COR-L47 (cell line): ENCODE measurements at places on chromosomes 7 and 10.

GRCh38 chr7:28595801-28596200 lies 183.5 kb downstream of the CREB5 start:
- DNase-seq, result no peak

DNA sequence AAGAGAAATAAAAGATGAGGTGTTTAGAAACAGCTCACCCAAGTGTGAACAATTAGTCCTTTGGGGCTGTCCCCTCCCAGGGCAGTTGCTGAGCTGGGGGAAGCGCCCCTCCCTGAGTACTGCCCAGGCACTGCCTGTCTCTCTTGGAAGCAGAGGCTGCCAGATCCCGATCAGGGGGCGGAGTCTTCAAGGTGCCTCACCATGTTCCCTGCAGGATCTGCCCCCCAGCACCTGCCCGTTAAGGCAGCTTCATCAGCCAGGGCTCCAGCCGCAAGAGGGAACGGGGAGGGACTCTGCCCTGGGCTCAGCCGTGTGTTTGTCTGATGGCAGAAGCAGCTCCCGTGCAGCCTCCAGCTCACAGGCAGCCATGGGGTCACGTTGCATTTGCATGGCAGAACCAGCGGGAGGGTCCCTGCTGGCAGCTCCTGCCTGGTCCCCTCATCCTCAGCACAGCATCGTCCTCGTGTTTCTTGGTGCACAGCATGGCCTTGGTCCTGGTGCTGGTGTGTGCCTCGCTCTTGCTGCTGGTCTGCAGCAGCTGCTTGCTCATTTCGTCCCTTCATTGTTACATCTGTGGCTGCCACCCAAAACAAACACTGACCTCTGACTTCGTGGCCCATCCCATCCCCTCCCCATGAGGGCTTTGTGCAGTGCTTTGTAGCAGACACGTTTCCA lies 10.7 kb upstream of the DPYSL4 start:
- peak; percentile 63 for DNase-seq

- DNase-seq, result no peak
Observed at GRCh38 chr10:69847458-69847857, 45.8 kb downstream of the COL13A1 start.

DNA sequence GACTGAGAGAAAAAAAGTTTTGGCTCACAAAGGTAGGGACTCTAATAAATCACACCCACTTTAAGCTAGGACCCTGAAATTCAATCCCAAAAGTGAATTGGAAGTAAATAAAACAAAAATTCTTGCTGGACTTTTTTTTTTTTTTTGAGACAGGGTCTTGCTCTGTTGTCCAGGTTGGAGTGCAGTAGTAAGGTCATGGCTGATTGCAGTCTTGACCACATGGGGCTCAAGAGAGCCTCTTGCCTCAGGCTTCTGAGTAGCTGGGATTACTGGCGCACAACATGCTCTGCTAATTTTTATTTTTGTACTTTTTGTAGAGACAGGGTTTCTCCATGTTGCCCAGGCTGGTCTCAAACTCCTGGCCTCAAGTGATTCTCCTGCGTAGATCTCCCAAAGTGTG lies 5.0 kb upstream of the LUC7L2 start:
- DNase-seq, result no peak

- DNase-seq, result no peak
Observed at GRCh38 chr7:52325237-52325636, 710.2 kb upstream of the POM121L12 start.

DNA sequence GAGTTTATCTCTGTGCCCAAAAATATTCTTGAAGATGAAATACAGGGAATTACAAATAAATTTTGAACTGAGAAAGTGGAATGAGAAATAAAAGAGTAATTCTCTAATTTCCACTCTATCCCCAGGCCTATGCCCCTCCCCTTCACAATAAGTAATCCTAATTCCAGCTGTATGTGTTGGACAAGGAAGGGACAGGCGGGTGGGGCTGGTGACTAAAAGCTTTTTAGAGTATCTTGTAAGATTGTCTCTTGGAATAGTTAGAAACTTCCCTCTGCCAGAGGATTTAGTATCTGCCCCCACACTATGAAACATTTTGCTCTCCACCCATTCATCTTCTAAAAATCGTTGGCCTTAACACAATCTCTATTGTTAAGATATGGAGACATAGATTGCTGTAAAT lies 199.2 kb downstream of the MBL2 start:
- no peak for DNase-seq

DNA sequence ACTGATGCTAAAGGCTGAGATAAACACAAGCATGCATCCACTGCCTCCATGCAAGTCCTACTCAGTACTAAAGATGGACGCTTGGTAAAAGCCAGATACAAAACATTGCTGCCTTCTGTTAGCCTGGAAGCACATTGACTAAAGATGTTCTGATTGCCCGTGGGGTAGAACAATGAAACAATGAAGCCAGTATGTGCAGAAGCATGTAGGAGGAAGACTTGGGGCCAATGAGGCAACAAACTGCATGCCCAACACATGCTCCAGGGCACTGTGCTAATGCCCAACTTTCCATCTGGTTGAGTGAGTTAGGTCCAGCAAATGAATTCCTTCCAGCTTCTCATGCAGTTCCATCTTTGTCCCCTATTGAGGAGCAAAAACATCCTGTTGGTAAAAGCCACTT lies 1245.5 kb downstream of the GATA3 start:
- DNase-seq, result no peak

- no peak for DNase-seq
Observed at GRCh38 chr7:131281266-131282048, 46.2 kb upstream of the MKLN1 start.

DNA sequence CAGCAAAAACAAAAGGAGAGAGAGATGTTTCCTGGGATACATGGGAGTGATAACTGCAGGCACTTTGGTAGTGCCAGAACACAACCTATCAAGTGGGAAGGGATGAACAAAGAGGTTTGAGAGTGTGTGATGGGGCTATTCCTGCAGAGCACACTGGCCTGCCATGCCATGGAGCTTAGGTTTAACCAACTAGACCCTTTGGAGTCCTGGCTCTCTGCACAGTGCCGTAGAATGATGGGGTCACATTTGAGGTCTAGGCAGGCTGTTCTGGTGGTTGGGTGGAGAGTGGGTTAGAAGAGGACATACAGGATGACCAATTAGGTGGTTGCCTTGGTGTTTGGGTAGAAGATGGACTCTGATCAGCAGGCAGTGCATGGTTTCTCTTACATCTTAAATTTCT lies 101.9 kb upstream of the HABP2 start:
- no peak for DNase-seq

GRCh38 chr10:30993155-30993554 lies 38.5 kb downstream of the ZNF438 start:
- no peak for DNase-seq

- DNase-seq, result no peak
Observed at GRCh38 chr7:92546856-92547497, 18.4 kb downstream of the RBM48 start.

DNA sequence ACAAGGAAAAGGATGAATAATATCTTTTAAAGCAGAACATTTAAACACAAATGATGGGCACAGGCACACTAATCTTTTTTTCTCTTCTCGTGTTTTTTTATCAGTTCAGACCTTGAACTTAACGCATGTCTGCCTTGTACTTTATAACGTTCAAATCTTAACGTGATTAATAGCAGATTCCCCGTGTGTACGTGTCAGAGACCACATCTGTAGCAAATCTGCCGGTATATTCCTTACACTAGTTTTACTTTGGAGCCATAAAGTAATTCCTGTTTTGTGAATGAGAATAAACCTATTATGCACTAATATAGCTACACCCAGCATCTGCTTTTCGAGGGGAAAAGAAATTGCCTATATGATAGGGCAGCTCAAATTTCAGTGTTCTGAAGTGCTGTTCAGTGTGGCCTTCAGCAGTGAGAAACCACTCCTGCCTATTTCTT lies 166.0 kb upstream of the TCF7L2 start:
- no peak for DNase-seq

GRCh38 chr10:132507956-132508490 lies 29.6 kb upstream of the INPP5A start:
- no peak for DNase-seq

DNA sequence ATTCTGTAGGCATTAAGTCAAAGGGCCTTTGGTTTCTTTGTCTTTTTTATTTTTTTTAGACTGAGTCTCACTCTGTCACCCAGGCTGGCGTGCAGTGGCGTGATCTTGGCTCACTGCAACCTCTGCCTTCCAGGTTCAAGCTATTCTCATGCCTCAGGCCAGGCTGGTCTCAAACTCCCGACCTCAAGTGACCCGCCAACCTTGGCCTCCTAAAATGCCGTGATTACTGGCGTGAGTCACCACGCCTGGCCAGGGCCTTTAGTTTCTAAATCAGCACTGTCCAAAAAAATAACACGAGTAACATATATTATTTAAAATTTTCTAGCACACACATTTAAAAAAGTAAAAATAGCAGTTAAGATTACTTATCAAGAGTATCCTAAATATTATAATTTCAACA lies 11.1 kb upstream of the ACSL5 start:
- DNase-seq, result no peak

- DNase-seq, result no peak
Observed at GRCh38 chr10:5468262-5469106, 30.9 kb downstream of the CALML5 start.

DNA sequence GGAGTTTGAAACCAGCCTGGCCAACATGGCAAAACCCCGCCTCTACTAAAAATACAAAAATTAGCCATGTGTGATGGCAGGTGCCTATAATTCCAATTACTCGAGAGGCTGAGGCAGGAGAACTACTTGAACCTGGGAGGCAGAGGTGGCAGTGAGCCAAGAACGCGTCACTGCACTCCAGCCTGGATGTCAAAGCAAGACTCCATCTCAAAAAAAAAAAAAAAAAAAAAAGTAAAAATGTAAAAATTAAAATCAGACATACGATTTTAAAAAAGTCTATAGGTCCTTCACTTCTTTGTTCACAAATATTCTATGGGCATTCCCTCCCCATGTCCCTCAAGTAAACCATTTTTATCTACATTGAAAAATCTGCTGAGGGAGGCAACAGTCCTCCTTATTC lies 34.9 kb upstream of the TLL2 start:
- no peak for DNase-seq

DNA sequence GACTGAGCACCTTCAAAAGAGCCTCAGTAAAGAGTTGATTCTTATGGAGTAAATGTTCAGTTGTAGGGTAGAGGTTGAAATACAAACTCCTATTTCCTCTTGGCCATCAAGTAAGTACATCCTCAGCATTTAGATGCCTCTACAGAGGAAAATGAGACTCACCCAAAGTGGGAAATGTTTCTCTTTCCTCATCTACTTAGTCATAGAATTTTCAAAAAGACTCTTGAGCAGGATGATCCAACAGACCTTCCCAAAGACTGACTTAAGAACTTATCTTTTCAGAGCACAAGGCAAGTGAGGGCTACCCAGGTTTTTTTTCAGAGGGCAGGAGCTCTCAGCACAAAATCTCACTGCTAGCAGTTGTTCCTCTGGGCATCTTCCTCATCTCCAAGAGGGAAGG lies 449.1 kb downstream of the KCNMA1 start:
- DNase-seq, result no peak

DNA sequence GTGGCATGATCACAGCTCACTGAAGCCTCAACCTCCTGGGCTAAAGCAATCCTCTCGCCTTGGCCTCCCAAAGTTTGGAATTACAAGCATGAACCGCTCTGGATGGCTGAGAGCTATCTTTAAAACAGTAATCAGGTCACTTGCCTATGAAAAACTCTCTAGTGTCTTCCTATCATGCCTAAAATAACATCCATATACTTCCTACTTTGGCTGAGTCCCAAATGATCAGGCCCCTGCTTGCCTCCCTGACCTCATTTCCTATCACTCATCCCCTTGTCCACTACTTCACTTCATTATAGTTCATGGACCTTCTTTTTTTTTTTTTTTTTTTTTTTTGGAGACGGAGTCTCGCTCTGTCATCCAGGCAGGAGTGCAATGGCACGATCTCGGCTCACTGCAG lies 28.0 kb downstream of the SEPTIN7 start:
- DNase-seq, result no peak

- DNase-seq, result no peak
Observed at GRCh38 chr10:133403784-133404183, 9.8 kb downstream of the MTG1 start.
